ENCODE measurements at places on chromosomes 3 and 15.

- H3K27me3 ChIP-seq = no peaks in the 10 kb centered on the region
- no peak for DNase-seq
- no peak overlapping the region for H3K27ac ChIP-seq
- no peaks in the 10 kb centered on the region for H3K4me1 ChIP-seq
These were observed 43.0 kb upstream of the MEIS2 start for GRCh38 chr15:37143351-37143750.

DNA sequence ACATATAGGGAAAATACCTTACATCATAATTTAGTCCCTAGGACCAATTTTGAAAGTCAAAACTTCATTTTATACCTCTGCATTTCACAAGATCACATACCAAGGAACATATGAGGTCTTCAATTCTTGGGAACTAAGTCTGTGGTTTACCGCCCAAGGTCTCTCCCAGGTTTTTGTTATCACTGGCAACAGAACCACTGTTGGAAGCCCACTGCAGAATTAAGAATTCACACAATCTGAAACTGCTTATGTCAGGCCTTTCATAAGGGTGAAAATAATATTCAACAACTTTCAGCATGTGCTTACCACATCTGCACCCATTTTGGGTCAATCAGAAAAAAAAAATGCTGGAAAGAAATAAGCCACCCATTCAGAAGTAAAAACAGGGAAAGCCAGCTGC, 107.2 kb upstream of the MME start:
- H3K4me3 ChIP-seq = no peak overlapping the region
- H3K27me3 ChIP-seq = no peaks in the 10 kb centered on the region
- H3K36me3 ChIP-seq = no peaks in the 10 kb centered on the region
- no peaks in the 10 kb centered on the region for H3K4me1 ChIP-seq
- no peak for DNase-seq

DNA sequence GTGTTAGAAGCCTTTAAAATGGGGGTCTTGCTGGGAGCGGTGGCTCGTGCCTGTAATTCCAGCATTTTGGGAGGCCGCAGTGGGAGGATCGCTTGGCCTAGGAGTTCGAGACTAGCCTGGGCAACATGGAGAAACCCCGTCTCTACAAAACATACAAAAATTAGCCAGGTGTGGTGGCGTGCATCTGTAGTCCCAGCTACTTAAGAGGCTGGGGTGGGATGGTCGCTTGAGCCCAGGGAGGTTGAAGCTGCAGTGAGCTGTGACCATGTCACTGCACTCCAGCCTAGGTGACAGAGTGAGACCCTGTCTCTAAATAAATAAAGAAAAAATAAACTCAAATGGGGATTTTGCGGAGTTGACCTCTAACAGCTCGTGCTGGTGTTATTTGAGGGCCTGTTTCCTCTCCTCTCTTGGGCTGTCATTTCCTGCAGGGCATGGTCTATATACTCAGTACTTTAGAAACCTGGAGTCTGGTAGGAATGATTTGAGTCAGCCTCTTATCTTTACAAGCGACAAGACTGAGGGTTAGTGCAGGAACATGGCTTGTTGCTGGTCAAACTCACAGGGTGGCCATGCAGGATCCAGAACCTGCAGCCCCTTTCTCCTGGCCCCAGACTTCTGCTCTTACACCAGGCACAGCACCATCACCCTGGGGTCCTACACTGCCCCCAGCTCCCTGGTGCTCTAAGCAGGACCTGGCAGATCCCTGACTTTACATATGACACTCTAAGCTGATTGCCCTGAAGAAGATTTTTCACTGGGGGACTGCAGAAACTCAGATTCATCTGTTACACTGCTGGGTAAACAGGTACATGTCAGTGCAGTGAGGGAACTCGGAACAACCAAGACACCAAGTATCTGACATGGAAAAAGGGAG, 15.1 kb downstream of the EHD4 start:
- no peak overlapping the region for H3K4me3 ChIP-seq
- no peaks in the 10 kb centered on the region for H3K27me3 ChIP-seq
- peaks cover 4% of the 10 kb centered on the region for H3K4me1 ChIP-seq
- no peak overlapping the region for H3K27ac ChIP-seq
- no peak for DNase-seq

- no peak for DNase-seq
- H3K36me3 ChIP-seq = no peaks in the 10 kb centered on the region
- H3K4me1 ChIP-seq = no peaks in the 10 kb centered on the region
These were observed 22.6 kb downstream of the ZIC1 start for GRCh38 chr3:147431751-147432150.

GRCh38 chr3:142796823-142797222, 73.0 kb downstream of the TRPC1 start:
- no peaks in the 10 kb centered on the region for H3K27me3 ChIP-seq
- no peak for DNase-seq
- H3K4me3 ChIP-seq = no peak overlapping the region
- H3K27ac ChIP-seq = no peak overlapping the region
- H3K4me1 ChIP-seq = no peaks in the 10 kb centered on the region
- no peaks in the 10 kb centered on the region for H3K36me3 ChIP-seq

GRCh38 chr3:187737368-187738070, 7.7 kb downstream of the BCL6 start:
- H3K36me3 ChIP-seq = peaks cover 3% of the 10 kb centered on the region
- DNase-seq = no peak
- H3K4me3 ChIP-seq = peak overlapping the region; percentile 89
- no peaks in the 10 kb centered on the region for H3K4me1 ChIP-seq

DNA sequence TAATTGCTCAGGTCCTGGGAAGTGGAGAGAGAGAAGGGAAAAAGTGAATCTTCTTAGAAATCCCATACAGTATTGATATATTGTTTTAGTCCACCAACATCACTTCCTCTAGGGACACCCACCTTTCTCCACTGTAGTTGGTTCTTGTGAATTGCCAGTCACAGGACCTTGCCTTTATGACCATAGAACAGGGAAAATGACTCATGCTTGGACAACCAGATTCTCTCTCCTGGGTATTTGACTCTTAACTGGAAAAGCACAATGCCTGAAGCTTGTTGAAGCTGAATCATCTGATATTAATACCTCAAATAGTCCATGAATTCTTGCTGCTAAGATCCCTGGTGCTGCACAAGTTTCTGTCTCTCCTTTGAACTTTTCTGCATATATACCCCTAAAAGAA, 32.5 kb upstream of the DCLK3 start:
- no peaks in the 10 kb centered on the region for H3K36me3 ChIP-seq
- no peaks in the 10 kb centered on the region for H3K4me1 ChIP-seq
- H3K27me3 ChIP-seq = no peaks in the 10 kb centered on the region
- H3K4me3 ChIP-seq = no peak overlapping the region
- no peak for DNase-seq
- H3K27ac ChIP-seq = no peak overlapping the region

- H3K4me1 ChIP-seq = no peaks in the 10 kb centered on the region
- peak within 1 kb of the TSS; percentile 93 for H3K27ac ChIP-seq
- H3K36me3 ChIP-seq = no peaks in the 10 kb centered on the region
- H3K4me3 ChIP-seq = peak within 1 kb of the TSS; percentile 90
These were observed at the start of gene TRPC1 for GRCh38 chr3:142723968-142724681. Gene TRPC1 (plus strand): TSS chr3:142724034. CDS start chr3:142724560, 526 bp downstream.

DNA sequence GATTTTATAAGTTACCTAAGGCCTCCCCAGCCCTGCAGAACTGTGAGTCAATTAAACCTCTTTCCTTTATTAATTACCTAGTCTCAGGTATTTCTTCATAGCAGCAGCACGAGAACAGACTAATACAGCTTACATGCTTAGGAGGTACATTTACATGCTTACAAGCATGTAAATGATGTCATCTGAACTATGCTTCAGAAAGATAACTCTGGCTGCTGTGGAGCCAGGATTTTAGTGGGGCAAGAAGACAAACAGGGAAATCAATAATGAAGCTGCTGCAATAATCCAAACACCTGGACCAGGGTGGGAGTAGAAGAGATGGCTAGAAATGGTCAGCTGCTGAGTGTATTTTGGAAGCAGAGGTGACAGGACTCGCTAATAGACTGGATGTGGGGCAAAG, 9.6 kb downstream of the NDUFAF1 start:
- H3K4me3 ChIP-seq = no peak overlapping the region
- no peak for DNase-seq
- H3K36me3 ChIP-seq = peaks cover 7% of the 10 kb centered on the region
- H3K27me3 ChIP-seq = no peaks in the 10 kb centered on the region

GRCh38 chr15:101464999-101465669, 24.4 kb downstream of the PCSK6 start:
- no peaks in the 10 kb centered on the region for H3K4me1 ChIP-seq
- DNase-seq = no peak
- H3K27me3 ChIP-seq = no peaks in the 10 kb centered on the region
- H3K27ac ChIP-seq = no peak overlapping the region

GRCh38 chr3:43043071-43043766, 62.7 kb downstream of the POMGNT2 start:
- H3K27ac ChIP-seq = no peak overlapping the region
- H3K27me3 ChIP-seq = no peaks in the 10 kb centered on the region
- no peak for DNase-seq

DNA sequence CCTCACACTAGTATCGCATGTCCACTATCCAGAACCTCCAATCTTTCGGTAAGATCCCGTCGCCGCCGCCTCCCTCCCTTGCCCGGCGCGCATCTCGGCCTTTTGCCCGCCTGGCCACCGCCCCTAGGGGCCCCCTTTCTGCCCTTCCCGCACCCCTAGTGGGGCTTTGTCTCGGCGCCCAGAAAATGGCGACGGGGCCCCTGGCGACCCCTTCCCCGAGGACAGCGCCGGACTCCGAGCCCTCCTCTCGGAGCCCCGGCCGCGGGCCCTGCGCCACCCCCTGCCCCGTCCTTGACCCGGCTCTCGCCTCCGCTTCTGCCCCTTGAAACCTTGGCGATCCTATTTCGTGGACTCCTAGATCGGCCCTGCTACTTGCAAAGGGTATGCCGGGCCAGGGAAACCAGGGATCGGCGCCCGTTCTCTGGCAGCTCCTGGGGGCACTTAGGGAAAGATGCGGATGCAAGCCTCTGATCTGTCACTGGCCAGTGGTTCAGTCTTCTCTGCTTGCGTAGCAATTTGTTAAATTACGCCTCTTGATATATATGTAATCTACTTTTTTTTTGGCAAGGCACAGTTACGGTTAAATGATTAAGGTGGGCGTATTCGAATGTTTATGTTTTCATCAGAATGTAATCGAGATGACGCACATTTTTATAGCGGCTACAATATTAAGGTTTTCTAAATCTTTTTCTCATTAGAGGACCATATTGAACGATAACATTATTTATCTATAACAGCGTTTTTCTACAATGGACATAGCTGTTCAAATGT, 603 bp downstream of the EIF1B start:
- DNase-seq = peak; percentile 76
- H3K4me1 ChIP-seq = peaks cover 4% of the 10 kb centered on the region
- H3K4me3 ChIP-seq = peak overlapping the region; percentile 98
- no peaks in the 10 kb centered on the region for H3K27me3 ChIP-seq

DNA sequence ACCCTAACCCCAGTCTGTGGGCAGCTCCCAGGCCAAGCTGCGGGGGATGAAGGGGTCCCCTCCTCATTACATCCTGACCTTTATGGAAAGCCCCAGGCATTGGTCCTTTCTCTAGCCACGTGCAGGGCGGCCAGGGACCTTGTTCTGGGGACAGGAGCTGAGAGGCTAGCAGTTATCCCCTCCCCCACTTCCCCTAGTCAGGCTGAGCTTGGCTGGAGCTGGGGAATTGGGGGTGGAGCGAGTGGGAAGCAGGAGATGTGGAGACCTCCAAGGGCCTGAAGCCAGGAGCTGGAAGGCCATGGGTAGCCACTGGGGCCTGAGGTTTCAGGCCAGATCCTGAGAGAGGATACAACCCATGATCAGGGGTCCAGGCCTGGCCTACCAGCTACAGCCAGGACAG, 45.8 kb downstream of the DNAH1 start:
- H3K36me3 ChIP-seq = no peaks in the 10 kb centered on the region
- H3K27me3 ChIP-seq = no peaks in the 10 kb centered on the region
- H3K4me1 ChIP-seq = no peaks in the 10 kb centered on the region
- no peak for DNase-seq
- no peak overlapping the region for H3K27ac ChIP-seq

- H3K4me1 ChIP-seq = no peaks in the 10 kb centered on the region
- H3K4me3 ChIP-seq = no peak overlapping the region
- no peak for DNase-seq
- H3K36me3 ChIP-seq = no peaks in the 10 kb centered on the region
- no peaks in the 10 kb centered on the region for H3K27me3 ChIP-seq
- H3K27ac ChIP-seq = no peak overlapping the region
These were observed 332.0 kb upstream of the GRM7 start for GRCh38 chr3:6528951-6529350.

- no peak overlapping the region for H3K27ac ChIP-seq
- no peaks in the 10 kb centered on the region for H3K27me3 ChIP-seq
- H3K4me1 ChIP-seq = no peaks in the 10 kb centered on the region
- DNase-seq = no peak
- H3K36me3 ChIP-seq = no peaks in the 10 kb centered on the region
These were observed 252.1 kb upstream of the KCNMB2 start for GRCh38 chr3:178284181-178284580.

DNA sequence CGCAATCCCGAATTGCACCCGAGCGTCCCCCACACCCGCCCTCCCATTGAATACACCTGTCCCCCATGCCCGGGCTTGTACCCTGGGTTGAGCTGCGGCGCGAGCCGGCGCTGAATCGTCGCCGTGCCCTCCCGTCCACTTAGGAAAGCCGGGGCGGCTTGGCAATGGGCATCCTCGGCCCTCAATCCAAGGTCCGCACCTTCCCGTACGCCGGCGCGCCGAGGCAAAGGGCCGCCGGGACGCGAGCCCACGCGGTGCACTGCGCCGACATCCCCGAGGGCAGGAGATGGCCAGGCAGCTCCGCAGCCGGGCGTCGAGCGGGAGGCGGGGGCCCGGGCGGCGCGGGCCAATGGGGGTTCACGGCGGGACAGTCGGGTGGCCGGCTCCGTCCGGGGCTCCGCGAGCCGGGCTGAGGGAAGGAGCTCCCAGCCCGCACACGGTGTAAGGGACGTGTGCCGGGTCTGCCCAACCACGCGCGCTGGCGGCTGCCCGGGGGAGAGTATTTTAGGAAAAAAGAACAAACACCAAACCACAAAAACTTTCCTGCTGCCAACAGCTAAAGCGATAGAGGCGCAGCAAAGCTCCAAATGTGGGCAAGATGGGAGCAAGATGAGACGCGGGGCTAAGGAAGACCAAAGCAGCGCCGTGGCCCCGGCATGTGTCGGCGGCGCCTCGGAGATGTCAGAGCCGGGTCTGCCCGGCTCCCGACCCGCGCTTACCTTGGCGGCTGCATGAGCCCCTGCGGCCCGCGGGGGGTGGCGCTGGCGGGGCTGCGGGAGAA, 621 bp downstream of the RGMA start:
- no peak overlapping the region for H3K27ac ChIP-seq
- no peaks in the 10 kb centered on the region for H3K36me3 ChIP-seq
- H3K4me3 ChIP-seq = peak overlapping the region; percentile 65
- H3K27me3 ChIP-seq = peaks cover 11% of the 10 kb centered on the region
- DNase-seq = no peak
- H3K4me1 ChIP-seq = peaks cover 3% of the 10 kb centered on the region

DNA sequence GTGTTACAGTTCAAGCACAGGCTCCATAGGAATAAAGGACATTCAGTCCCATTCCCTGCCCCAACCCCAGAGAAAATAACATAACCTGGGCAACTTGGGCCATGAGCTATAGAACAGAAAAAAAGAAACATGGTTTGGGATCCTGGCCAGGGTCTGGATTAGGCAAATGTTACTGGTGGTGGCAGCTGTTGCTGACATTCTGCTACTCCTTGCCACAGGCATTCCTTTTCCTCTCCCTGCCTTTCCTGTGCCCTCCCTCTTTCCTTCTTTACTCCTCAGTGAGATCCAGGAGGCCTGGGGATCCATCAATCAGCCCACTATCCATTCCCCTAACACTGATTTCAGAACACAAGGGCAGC, 129.1 kb downstream of the NTRK3 start:
- H3K4me3 ChIP-seq = no peak overlapping the region
- H3K4me1 ChIP-seq = no peaks in the 10 kb centered on the region
- H3K27me3 ChIP-seq = no peaks in the 10 kb centered on the region
- no peaks in the 10 kb centered on the region for H3K36me3 ChIP-seq
